ENCODE measurements at places on chromosomes 4 and X. TPM values are rescaled to one million over a fixed set of nuclear protein-coding genes. Genes with fewer than 3 reads are reported as not detected.

CT45A1 gene
- not detected for total RNA-seq

OPN1MW gene
- total RNA-seq: not detected

FAAH2 gene
- total RNA-seq: 1.5 TPM

GRCh38 chr4:94613248-94613647 lies 144.5 kb upstream of the BMPR1B start:
- no peak for DNase-seq

- no peak for DNase-seq
Measured at GRCh38 chr4:103375278-103375677, 177.1 kb upstream of the CENPE start.

- DNase-seq: no peak
Measured at GRCh38 chrX:40368611-40369061, 212.1 kb upstream of the ATP6AP2 start.

DNA sequence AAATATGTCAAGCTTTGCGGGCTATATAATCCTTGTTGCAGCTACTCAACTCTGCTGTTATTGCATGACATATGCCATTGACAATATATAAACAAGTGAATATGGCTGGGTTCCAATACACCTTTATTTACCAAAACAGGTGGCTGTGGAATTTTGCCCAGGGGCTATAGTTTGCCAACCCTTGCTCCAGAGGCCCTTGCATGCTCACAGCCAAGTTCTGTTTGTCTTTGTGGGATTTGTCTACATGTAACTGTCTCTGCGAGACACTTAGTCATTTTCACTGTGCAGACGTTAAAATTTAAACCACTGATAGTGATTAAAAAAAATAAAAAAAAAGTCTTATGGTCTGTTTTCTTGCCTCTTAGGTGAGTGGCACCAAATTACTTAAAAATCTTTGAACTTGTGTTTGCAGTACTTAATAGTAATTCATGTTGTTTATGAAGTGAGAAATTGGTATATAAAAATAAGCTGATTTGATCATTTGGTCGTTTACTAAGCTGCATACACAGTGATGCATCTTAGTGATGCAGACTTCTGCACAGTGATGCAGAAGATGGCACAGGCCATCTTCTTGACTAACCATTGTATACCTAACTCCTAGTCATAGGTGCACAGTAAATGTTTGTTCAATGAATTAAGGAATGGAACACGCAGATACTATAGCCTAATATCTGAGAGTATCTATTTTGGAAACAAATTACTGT lies 170.9 kb downstream of the FRMPD4 start:
- DNase-seq: no peak

- DNase-seq: no peak
Measured at GRCh38 chr4:180942367-180942916, 1300.8 kb upstream of the TENM3 start.
